NCI-H1930 (cell line): ENCODE measurements at places on chromosomes 12 and 14.

GRCh38 chr12:91892081-91892855, 253.4 kb downstream of the BTG1 start:
- no peak for DNase-seq

- no peak for DNase-seq
Measured at GRCh38 chr12:14264316-14264715, 101.2 kb upstream of the ATF7IP start.

DNA sequence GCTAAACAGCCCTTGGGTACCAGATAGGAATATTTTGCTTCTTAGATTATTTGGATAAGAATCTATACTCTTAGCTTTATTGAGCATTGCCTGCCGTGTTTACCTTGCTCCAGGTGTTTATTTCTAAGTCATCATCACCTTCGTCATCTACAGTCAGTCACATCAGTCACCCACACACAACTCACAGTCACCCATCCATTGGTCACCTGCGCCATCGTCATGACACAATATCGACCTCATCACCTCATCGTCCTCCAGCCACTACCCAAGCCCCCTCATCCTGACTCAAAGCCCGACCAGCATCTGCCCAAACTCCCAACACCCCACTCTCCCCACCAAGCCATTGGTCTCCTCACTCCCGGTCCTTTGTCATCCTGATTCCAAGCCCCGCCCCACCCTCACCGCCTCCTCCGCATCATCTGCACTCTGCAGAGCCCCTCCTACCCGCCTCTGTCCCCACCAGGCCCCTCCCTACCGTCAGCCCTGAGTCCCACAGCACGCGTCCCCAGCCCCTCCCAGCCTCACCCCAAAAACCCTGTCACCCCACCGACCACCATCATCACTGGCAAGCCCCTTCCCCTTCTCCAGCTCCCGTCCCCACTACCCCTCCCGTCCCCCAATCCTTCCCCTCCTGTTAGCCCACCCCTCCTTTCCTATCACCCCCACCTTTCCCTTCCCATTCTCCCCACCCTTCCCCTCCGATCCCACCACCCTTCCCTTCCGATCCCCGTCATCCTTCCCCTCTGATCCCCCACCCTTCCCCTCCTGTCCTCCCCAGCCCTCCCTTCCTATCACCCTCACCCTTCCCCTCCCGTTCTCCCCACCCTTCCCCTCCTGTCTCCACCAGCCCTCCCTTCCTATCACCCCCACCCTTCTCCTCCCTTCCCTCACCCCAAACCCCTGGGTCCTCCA, 9.8 kb downstream of the DLK1 start:
- no peak for DNase-seq

DNA sequence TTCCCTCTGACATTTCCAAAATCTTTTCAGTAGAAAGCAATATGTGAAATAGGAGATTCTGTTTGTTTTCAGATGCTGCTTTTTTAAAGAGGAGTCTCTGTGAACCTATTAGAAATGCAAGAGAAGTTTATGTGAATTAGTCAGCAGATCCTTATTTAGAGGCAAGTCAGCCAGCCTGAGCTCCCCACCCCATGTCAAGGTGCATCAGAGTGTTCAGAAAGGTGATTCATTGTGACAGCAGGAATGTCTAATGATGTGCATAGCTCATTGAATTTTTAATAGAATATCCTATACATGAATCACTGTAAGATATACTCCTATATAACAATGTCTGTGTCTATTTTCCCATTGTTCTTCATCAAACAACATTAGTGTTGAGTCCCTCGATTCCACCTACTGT, 1222.4 kb upstream of the USP15 start:
- DNase-seq: no peak

GRCh38 chr12:53054112-53054878, 4.4 kb downstream of the TNS2 start:
- DNase-seq: peak; percentile 95

GRCh38 chr14:38971258-38971921, 131.6 kb downstream of the SEC23A start:
- DNase-seq: no peak

- DNase-seq: no peak
Measured at GRCh38 chr14:77580964-77581505, 35.4 kb downstream of the SPTLC2 start.

DNA sequence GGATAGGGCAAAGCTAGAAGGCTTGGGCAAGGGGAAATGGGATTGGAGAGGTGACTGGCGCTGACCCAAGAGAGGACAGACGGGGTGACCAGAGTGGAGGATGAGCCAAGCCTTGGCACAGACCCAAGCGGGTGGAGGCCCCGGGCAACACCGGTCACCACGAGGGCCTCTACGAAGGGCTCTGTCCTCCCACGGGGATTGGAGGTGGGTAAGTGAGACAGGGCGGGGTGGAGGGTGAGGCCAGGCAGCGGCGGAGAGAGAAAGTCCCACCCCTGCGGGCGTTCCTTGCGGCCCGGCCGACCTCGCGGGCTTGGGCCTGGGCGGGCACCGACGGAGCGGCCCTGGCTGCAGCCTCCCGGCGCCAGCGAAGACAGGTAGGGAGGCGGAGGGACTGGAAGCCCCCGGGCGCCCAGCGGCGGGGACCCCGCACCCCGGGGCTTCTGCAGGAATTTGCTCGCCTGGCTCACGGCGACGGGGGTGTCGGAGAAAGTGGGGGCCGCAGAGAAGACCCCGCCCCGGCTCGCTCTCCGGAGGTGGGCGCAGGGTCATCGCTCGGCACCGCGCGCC, at the start of gene PAPLN:
PAPLN (plus strand) TSS at position 288 of the 567 bp plus-strand sequence. CDS start 2,273 bp downstream, outside the sequence.
- DNase-seq: no peak

DNA sequence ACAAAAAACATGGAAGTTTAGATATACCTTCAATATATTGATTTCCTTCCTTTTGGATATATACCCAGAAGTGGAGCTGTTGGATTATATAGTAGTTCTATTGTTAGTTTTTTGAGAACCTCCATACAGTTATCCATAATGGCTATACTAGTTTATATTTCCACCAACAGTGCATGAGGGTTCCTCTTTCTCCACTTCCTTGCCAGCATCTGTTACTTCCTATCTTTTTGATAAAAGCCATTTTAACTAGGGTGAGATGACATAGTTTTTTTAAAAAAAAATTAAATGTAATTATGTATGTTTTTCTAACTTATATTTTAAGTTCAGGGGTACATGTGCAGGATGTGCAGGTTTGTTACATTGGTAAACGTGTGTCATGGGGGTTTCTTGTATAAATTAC, 10.0 kb upstream of the SLC38A4 start:
- DNase-seq: no peak

DNA sequence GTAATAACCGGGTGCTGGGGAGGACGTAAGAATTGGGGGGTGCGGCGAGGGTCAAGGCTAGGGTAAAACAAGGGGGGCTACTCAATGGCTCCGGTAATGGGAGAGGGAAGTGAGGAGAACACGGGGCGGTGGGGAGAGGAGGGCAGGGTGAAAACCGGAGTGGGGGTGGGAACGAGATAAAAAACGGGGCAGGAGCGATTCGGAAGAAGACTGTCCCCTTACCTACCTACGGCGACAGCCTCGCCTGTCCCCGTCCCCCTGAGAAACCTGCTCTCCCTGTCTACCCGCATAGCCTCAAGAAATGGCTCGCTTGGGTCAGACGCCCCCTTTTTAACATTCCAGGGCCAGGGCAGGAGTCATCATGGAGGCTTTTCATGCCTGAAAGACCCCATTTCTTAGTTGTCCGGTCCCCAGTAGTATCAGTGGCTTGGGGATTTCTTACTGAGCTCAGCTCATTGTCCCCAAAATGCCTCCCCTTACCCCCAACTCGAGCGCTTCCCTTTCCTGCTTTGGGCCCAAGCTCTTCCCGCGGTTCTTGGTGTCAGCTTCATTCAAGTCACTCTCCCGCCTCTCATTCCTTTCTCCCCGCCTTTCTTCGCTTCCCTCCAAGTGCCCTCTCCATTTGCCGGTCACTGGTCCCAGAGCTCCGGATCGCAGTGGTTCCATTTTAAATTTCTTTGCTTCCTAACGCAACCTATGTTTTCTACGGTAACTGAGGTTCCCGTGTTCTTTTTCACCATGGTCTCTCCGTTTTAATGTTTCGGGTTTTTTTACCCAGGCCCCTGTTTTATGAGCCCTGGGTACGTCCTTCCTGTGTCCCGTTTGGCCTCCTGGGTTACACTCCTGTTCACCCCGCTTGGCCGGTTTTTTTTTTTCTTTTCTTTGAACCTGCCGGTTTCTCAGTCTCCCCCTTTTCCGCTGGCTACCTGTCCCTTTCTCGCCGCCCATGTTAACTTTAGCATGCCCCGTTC, 1.2 kb upstream of the WSB2 start:
- DNase-seq: no peak

DNA sequence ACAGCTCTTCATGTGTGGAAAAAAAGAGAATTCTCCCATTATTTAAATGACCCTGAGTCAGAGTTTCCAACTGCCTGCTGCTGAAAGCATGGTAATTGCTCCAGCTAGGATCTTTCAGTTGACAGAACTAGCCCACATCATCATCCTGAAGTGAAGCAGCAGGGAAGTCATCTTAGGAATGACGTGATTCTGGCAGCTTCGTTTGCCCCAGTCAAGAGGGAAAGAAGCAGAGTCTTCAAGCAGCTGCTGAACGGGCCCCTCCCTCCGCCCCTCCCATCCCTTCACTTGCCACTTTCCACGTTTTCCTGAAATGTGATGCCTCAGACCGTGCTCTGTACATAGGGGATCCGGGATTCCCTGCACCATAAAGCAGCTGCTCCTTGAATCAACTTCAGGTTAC, 455.0 kb upstream of the TMEM132C start:
- DNase-seq: no peak

DNA sequence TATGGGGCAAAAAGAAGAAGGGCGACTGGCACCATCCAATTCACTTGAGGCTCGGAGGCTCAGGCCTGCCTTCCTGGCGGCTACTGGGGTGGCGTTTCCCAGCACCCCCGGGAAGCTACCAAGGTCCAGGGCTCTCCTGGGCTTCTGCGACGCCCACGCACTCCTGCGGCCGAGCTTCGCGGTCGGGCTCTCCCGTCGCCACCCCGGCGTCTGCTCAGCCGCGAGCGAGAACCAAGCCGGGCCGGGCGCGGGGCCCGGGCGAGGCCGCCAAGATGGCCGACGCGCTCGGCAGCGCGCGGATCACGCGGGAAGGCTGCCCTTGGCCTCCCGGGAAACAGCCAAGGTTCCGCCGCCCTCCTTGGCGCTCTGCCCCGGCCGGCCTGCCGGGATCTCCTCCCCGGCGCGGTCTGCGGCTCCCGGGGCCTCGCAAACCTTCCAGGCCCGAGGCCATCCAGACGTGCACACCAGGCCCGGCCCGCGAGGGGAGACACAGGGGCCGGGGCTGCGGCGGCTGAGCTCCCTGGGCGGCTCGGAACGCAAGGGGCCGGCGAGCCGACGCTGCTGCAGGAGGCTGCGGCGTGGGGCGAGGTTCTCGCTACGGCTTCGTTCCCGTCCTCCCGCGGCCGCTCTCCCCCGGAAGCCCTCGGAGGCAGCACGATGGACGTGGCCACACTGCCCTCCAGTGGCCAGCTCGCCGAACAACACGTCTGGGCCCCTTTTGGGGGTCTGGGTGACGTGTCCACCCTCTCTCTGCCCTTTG, 23.5 kb upstream of the ZFP36L1 start:
- peak; percentile 78 for DNase-seq

- DNase-seq: no peak
Measured at GRCh38 chr14:35578639-35579038, 44.7 kb downstream of the INSM2 start.

GRCh38 chr14:55589171-55589570, 9.2 kb downstream of the KTN1 start:
- no peak for DNase-seq

- no peak for DNase-seq
Measured at GRCh38 chr14:95507701-95508103, 8.7 kb downstream of the SYNE3 start.

- DNase-seq: no peak
Measured at GRCh38 chr12:102596031-102596430, 115.7 kb upstream of the IGF1 start.

- DNase-seq: no peak
Measured at GRCh38 chr12:2614341-2614740, 180.4 kb upstream of the FKBP4 start.

DNA sequence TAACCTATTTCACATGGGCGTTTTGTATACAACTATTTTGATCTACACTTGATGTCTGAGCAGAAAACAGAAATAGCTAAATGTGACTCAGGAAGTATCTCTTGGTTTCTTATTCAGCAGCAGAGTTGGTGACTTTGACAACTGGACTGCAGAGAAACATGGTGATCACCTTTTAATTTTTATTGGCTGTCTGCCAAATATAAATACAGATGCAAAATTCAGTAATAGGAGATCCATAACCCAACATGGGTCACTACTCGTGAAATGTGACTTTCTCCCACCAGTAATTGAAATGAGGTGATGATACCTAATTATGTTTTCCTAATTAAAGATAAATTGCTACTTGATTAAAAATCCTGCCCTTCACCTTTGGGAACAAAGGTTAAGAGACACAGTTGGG, 487.1 kb downstream of the NELL2 start:
- DNase-seq: no peak

DNA sequence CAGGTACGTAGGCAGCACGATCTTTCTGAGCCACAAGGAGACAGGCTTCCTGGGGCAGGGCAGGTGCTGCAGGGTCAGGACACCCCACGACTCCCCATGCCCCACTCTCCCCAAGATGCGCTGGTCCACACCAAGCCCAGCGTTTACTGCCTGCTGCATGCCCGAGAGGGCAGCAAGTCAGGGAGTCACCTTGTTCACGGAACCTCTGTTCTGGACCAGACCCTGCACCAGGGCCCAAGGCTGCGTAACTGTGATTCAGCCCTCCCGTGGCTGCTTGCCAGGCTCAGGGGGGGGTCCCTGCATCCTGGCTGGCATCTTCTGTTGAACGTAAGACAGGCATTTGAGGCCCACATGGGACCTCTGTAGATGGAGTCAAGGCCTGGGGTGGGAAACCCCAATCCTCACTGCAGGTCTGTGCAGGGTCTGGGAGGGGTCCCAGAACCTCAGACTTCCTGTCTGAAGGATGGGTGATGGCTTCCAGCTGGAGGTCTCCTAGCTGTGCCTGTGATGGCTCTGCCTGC, 228.6 kb upstream of the RTL1 start:
- no peak for DNase-seq

- DNase-seq: no peak
Measured at GRCh38 chr14:63713764-63714163, 14.1 kb downstream of the SGPP1 start.

- peak; percentile 59 for DNase-seq
Measured at GRCh38 chr12:117836999-117837736, 131.6 kb downstream of the KSR2 start.

DNA sequence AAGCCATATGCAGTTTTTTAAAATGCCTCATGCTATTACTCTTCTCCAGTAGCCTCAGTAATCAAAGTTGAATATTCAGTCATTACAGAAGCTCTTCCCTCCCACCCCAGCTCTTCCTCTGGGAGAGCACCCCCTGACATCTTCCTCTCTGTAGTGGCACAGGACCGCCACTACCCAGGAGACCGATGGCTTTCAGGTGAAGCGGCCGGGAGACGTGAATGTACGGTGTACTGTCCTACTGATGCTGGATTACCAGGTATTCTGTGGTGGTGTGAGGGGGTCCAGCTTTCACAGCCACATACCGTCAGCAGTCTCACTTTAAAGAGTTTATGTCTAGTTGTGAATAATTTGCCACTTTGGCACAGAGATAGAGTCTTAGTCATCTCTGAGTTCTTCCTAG, 4.6 kb downstream of the SMARCD1 start:
- DNase-seq: no peak
